ELR (cell line): ENCODE measurements at places on chromosomes 4 and X.

DNA sequence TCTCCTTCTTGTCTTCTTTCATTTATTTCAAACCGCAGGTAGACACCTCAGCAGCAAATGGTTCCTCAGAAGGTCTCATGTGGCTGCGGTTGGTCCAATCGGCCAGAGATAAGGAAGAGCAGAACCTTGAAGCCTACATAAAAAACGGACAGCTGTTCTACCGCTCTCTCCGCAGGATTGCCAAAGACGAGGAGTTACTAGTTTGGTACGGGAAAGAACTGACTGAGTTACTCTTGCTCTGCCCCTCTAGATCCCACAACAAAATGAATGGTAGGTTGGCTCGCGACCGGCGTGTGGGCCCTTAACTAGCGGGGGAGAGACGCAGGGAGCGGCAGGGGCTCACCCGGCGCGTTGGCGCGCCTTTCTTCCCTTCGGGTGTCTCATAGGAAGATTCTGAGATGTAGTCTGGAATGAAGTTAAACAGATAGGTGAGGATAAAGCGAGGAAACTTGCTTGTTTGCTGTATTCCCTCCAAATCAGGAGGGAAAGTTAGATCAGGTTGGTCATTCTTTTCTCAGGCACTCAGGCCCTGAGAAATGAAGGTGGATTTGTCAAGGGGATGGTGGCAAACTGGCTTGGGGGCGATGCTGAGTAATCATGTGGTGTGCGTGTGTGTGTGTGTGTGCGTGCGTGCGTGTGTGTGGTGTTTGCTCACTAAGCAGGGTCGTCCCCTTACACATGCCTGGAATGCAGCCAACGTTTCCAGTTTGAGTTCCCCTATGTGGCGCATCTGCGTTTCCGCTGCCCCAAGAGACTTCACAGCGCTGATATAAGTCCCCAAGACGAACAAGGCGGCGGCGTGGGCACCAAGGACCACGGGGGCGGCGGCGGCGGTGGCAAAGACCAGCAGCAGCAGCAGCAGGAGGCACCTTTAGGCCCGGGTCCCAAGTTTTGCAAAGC lies 4.2 kb downstream of the PRDM8 start:
- peak; percentile 76 for DNase-seq

GRCh38 chr4:5098176-5098575 lies 46.9 kb downstream of the STK32B start:
- DNase-seq: peak; percentile 19

GRCh38 chr4:159476886-159477285 lies 374.0 kb downstream of the RAPGEF2 start:
- no peak for DNase-seq

- DNase-seq: no peak
Observed at GRCh38 chr4:177190995-177191580, 118.6 kb upstream of the NEIL3 start.

DNA sequence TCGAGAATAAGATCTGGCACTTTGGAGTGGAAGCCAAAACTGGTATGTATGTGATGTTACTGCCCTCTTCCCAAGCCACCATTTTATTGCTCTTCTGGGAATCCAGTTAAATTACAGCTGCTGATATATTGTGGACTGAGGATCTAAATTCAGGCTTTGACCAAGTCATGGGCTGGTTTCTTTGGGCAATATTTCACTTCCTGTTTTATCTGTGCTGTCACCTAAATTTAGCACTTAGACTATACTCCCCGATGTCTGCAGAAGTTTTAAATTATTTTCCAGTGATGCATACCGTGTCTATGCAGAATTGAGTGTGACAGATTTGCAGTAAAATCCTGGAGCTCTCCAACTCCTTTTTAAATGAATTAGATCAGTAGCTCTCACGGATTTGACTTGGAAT lies 100.0 kb downstream of the TEX13A start:
- DNase-seq: no peak

GRCh38 chrX:17563076-17563475 lies 174.2 kb upstream of the SCML1 start:
- no peak for DNase-seq

- peak; percentile 91 for DNase-seq
Observed at GRCh38 chrX:153900831-153901752, 3.4 kb upstream of the AVPR2 start.

DNA sequence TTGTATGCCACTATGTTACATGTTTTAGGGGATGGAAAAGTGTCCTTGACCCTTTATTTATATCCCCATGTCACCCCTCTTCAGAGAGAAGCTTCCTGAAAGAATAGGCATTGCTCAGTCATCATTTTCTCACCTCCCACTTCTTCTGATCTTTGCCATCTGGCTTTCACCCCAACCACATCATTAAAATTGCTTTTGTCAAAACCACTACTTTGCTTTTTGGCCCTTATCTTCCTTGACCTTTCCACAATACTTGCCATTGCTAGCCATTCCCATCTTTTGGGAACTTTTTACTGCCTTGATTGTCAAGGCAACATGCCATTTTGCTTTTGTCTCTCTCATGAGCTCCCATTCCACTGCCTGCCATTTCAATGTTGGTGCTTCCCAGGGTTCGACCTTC lies 14.9 kb upstream of the FAM9B start:
- no peak for DNase-seq

GRCh38 chr4:93810340-93810992 lies 18.1 kb upstream of the ATOH1 start:
- no peak for DNase-seq

DNA sequence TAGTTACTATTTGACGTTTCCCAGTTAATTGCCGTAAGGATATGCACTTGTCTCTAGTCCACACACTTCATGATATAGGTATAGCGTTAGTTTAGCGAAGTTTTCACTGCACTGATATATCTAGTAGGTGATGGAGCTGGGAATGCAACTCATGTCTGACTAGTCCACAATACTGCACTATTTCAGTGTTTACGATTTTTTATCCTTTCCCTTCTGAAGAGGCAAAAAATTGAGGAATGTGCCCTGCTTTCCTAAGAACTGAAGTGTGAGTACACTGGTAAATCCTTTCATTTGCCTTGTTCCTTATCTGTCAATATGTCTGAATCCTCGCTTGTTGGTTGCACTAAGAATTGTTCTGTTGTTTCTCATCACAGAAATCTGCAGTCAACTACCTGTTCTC lies 1.0 kb downstream of the RPL36A start:
- DNase-seq: no peak

- DNase-seq: peak; percentile 37
Observed at GRCh38 chrX:41293269-41293668, 40.7 kb upstream of the DDX3X start.

GRCh38 chr4:109436504-109436903 lies 2.9 kb downstream of the SEC24B start:
- no peak for DNase-seq

- no peak for DNase-seq
Observed at GRCh38 chrX:19188566-19188965, 66.3 kb upstream of the ADGRG2 start.

- peak; percentile 78 for DNase-seq
Observed at GRCh38 chr4:184807797-184808712, 17.7 kb downstream of the ACSL1 start.

GRCh38 chrX:40131654-40132337 lies 34.0 kb upstream of the BCOR start:
- DNase-seq: no peak

DNA sequence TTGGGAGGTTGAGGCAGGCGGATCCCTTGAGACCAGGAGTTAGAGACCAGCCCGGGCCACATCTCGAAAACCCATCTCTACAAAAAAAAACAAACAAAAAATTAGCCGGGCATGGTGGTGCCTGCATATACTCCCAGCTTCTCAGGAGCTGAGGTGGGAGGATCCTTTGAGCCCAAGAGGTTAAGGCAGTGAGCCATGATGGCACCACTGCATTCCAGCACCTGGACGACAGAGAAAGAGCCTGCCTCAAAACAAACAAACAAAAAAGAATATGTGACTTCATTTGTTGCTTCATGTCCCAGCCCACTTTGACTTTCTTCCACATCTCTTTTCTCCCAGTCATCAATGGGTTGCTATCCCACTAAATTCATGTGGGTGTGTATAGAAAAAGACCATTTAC lies 79.7 kb downstream of the BCOR start:
- DNase-seq: no peak

DNA sequence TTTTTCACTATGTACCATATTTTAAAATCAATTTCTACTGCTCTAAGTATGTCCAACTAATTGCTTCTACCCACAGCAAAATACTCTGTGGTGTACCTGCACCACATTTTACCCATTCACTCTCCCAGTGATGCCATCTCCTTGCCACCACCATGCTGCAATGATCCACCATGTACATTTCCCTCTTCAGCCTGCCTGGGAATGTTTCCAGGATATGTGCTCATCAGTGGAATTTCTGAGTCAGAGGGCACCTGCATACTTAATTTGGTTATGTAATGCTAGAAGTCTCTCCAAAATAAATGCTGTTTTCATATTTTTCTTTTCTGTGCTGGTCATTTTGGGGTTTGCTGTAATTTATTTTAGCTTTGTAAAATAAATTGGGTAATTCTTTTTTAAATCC lies 33.2 kb upstream of the OCIAD2 start:
- DNase-seq: peak; percentile 87

- no peak for DNase-seq
Observed at GRCh38 chr4:16524911-16525554, 298.8 kb upstream of the TAPT1 start.

DNA sequence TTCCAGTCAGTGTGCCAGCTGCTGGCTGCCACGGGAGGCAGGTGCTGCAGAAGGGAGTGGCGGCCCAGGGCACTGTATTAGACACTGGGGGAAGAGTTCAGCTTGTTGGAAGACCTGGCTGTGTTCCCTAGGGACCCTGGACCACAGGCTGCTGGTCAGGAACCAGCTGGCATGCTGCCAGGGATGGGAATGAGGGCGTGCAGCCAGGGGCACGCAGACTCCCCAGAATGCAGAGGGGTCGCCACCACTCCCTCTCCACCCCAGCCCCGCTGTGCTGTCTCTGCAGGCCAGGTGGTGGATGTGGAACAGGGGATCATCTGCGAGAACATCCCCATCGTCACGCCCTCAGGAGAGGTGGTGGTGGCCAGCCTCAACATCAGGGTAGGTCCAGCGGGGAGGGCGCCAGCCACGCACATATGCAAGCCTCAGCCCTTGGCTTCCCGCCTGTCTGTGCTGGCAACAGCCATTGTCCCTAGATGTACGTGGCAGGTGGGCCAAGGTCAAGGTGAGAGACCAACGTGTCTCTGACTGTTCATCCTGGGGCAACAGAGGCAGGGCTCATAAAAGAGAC lies 12.3 kb downstream of the ABCD1 start:
- DNase-seq: no peak
